ENCODE measurements at places on chromosomes 1 and 21. TPM values are rescaled to one million over a fixed set of nuclear protein-coding genes. Genes with fewer than 3 reads are reported as not detected.

DNA sequence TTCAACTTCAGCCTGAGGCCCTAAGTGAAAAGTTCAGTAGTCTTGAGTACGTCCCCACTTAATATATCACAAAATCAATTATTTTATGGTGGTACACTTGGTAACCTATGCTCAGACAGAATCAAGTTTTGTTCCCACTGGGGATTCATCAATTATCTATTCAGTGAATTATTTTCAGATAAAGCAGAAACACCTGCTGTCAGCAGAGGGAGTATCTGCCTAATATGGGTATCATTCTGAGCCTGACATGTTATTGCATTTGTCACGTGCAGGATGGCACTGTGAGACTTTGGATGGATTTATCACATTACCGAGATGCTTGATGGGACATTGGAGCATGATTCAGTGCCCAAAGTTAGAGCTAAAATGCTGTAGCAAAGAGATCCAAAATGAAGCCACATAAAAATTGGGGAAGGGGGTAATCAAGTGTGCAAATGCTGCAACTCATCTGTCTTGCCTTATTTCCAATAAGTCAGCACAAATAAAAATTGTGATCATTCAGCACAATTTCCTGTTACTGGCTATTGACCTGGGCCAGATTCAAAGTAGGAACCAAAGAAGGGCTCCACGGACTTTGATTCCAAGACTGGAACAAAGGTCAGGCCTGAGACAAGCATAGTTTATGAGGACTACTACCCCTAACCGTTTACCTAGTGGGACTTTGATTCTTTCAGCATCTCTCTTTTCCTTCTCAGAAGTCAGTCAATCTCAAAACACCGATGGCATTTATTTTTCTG lies 657.6 kb downstream of the LMO4 start:
- peaks cover 51% of the 10 kb centered on the region for H3K27me3 ChIP-seq
- no peak overlapping the region for H3K27ac ChIP-seq
- no peak for DNase-seq
- no peak overlapping the region for H3K4me3 ChIP-seq
- H3K36me3 ChIP-seq = no peaks in the 10 kb centered on the region

DNA sequence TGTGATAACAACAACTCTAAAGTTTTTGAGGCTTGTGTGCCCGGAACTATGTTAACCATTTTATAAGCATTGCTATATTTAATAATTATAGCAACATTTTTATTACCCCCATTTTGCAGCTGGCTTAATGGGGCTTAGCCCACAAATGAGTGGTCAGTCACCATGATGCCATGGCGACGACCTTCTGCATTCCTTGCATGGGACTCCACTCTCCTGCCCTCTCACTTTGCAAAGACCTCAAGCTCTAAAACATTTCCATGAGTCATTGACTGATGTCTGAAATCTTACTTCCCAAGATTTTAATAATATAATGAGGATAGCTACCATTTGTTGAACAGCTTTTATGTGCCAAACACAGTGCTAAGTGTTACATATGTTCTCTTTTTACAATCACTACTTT lies 15.4 kb downstream of the NGF start:
- DNase-seq = no peak
- H3K4me1 ChIP-seq = peaks cover 8% of the 10 kb centered on the region
- no peak overlapping the region for H3K4me3 ChIP-seq

- peaks cover 2% of the 10 kb centered on the region for H3K4me1 ChIP-seq
- no peak overlapping the region for H3K27ac ChIP-seq
- no peak overlapping the region for H3K4me3 ChIP-seq
- no peak for DNase-seq
- peaks cover 9% of the 10 kb centered on the region for H3K36me3 ChIP-seq
- H3K27me3 ChIP-seq = no peaks in the 10 kb centered on the region
Measured at GRCh38 chr1:46084553-46085451, 47.6 kb downstream of the PIK3R3 start.

DNA sequence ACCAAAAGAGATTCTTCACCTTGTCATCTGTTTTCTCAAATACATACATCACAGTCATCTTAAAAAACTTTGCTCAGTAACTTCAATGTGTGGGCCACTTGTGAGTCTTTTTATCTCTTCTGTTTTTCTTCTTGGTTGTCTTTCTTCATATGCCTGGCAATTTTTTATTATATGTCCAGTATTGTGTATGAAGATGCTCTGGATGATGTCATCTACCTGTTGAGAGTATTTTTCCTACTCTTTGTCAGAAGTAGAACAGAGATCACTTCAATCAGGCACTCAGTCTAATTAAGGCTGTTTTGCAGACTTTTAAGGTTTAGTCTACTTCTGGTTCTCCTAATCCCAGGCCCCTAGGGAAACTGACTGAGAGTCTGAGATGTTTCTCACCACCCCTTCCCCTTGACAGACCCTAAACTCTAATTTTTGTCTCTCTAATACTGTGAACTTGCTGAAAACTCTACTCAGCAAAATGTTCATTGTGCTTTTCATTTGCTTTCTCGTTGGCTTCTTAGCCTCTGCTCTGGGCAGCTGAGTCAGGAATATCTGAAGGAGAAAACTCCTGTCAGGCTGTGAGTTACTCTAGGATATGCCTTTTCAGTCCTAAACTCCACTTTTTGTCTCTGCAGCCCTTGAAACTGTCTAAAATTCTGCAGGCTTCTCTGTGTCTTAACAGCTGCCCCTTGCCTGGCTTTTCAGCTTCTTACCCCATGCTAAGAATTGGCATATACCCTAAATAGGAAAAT lies 33.0 kb upstream of the DNAJC6 start:
- H3K4me3 ChIP-seq = no peak overlapping the region
- H3K36me3 ChIP-seq = no peaks in the 10 kb centered on the region
- H3K27me3 ChIP-seq = no peaks in the 10 kb centered on the region
- H3K4me1 ChIP-seq = peaks cover 32% of the 10 kb centered on the region
- DNase-seq = no peak
- H3K27ac ChIP-seq = peak overlapping the region; percentile 15

Gene CDK18
- 28.7 TPM for total RNA-seq

Gene RBP7
- total RNA-seq = 2.2 TPM
